Cerebellum (tissue), 4 donors: ENCODE measurements at places on chromosomes 1 and 21.
A peak's percentile ranks its signal among the peaks of the same experiment; 100 is the strongest.

- DNase-seq: no peak
Observed at GRCh38 chr1:157803851-157804250, 16.1 kb downstream of the FCRL1 start.

DNA sequence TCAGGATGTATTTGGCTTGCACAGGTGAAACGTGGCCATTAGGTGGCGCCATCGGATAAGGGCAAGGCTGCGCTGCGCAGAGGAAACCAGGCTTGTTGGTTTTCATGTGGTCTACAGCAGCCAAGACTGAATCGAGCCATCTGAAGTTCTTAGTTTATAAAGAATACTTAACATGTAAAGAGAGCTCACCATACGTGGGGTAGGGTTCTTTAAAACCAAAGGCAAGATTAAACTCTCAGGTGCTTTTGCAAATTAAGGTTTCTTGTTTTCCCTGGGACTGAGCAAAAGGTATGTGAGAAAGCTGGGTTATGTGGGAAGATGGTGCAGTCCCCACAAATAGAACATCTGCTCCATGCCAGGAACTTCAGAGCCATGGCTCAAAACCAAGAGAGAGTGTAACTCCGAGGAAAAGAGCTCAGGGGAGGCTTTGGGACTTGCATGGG, 9.3 kb downstream of the MASP2 start:
- peak; percentile 88 for DNase-seq

DNA sequence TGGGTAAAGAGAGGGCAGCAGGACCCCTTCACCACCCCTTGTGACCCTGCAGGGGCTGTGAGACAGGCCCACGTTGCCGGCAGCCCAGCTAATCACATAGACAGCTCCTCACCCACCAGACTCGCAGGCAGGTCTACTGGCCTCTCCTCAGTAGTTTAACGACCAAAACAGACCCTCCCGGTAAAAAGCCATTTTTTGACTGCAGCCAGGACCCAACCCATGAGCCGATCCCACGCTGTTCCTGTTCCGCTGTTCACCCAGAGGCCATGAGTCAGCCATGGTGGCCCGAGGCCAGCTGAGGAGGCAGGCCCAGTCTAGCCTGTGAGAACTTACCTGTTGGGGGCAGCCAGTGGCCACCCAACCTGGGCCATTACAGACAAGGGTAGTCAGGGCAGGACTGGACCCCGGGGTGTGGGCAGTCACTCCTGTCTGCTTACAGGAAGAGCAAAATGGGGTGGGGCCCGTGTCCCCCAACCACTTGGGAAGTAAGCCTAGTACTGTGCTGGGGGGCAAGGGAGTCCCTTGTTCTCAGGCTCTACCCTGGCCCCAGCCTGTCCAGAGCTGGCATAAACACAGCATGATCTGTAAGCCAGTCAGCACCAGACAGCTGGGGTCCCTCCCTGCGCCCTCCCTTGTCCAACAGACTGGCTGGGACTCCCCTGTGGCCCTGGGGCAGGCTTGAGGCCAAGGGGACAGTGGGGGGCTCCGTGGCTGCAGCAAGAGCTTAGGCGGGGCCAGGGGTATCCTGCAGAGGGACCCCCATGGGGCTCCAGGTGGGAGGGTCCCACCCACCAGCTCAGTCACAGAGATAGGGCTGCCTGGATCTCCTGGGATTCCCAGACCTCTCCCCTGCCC, 61.9 kb downstream of the WNT9A start:
- no peak for DNase-seq

DNA sequence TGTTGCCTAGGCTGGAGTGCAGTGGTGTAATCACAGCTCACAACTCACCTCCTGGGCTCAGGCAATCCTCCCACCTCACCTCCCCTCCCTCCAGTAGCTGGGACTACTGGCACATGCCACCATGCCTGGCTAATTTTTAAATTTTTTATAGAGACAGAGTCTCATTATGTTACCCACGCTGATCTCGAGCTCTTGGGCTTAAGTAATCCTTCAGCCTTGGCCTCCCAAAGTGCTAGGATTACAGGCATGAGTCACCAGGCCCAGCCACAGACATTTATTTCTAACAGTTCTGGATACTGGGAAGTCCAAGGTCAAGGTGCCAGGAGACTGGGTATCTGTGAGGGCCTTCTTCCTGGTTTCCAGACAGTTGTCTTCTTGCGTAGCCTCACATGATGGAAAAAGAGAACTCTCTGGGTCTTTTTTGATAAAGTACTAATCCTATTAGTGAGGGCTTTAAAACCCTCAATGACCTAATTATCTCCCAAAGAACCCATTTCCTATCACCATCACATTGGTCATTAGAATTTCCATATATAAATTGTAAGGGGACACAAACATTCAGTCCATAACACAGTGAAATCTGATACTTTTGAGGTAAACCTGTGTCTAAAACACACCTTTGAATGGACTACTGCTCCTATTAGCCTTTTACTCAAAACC, 67.9 kb downstream of the PHACTR4 start:
- DNase-seq: no peak

- no peak for DNase-seq
Observed at GRCh38 chr21:35100349-35100811, 51.3 kb upstream of the RUNX1 start.

- DNase-seq: no peak
Observed at GRCh38 chr1:75522389-75522788, 88.5 kb downstream of the SLC44A5 start.

DNA sequence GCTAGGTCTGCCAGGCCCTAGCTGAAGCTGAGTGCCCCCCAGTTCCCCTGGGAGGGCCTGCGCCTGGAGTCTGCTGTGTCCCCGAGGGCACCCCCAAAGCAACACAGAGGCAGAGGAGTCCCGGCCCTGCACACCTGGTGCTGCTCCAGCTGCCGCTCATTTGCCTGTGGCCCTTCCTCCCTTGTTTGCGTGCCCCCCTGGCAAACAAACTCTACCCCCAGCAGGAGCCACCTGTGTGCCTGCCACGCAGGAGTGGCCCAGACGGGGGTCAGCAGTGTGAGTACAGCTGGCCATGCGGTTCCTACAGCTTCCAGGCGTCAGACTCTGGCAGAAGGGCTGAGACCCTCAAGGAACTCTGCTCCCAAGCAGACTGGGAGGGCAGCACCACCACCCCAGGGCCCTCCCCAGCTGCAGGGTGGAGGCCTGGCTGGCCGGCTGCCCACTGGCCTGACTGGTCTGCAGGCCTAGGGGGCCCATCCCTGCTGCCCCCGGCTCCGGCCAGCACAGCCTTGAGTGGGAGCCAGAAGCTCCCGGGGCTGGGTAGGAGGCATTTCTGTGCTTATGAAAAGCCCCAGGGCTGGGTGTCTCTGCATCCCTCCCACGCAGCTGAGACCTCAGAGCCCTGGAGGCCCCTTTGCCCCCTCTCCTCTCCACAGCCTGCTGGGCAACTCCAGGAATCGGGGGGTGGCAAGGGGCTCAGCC, 563 bp upstream of the TAS1R3 start:
- no peak for DNase-seq

GRCh38 chr1:218480137-218480536, 135.0 kb downstream of the TGFB2 start:
- no peak for DNase-seq

GRCh38 chr1:160621633-160622413, 25.0 kb downstream of the SLAMF1 start:
- DNase-seq: no peak

DNA sequence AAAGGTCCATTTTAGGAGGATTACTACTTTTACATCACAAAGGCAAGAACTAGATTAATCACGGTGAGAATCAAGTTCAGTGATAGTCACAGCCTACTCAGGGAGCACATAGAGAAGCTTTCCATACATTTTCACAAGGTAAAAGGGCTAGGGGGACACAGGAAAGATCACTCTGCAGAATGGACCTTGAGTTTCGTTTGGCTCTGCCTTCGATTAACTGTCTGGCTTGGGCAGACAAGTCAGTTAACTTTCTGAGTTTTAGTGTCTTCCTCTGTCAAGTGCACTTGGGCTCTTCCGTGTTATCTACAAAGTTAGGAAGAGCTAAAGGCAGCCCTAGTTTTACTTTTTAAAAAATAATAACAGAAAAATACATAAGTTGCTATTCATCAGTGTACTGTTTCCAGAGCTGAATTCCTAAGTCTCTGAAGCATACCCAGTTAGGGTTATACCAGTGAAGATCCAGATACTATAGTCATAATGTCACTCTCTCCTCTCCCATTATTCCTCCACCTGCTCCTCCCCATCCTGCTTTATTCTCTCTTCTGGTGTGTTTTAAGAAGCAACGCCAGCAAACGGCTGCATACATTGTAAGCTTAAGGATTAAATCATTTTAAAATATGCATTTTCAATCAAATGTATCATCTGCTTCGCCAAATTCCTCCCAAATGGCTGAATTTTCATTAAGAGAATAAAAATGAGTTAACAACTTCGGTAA, 1.7 kb downstream of the CEP170 start:
- DNase-seq: peak; percentile 9

GRCh38 chr1:232510367-232511110, 119.4 kb downstream of the SIPA1L2 start:
- no peak for DNase-seq

GRCh38 chr21:28975397-28975796, 17.3 kb downstream of the LTN1 start:
- no peak for DNase-seq

DNA sequence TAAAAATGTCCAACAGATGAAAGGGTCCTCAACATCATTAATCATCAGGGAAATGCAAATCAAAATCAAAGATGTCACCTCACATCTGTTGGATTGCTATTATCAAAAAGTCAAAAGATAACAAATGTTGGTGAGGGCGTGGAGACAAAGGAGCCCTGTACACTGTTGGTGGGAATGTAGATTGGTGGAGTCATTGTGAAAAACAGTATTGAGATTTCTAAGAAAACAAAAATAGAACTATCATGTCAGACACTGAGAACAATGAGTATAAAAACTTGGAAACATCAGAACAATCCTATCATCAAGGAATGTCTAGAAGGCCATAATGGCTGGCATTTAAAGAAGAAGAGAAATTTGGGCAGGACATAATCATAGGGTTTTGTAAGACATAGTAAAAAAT, 209.2 kb upstream of the PTGFR start:
- DNase-seq: no peak

- no peak for DNase-seq
Observed at GRCh38 chr1:161158316-161159010, 837 bp upstream of the USP21 start.

GRCh38 chr1:222068937-222069336, 327.0 kb upstream of the DUSP10 start:
- no peak for DNase-seq

- no peak for DNase-seq
Observed at GRCh38 chr1:235468970-235469369, 35.3 kb downstream of the B3GALNT2 start.

GRCh38 chr1:28139025-28139712, 37.3 kb downstream of the PTAFR start:
- no peak for DNase-seq
